A549 (cell line): ENCODE measurements at places on chromosomes 16 and 17.
A peak's percentile ranks its signal among the peaks of the same experiment; 100 is the strongest.

DNA sequence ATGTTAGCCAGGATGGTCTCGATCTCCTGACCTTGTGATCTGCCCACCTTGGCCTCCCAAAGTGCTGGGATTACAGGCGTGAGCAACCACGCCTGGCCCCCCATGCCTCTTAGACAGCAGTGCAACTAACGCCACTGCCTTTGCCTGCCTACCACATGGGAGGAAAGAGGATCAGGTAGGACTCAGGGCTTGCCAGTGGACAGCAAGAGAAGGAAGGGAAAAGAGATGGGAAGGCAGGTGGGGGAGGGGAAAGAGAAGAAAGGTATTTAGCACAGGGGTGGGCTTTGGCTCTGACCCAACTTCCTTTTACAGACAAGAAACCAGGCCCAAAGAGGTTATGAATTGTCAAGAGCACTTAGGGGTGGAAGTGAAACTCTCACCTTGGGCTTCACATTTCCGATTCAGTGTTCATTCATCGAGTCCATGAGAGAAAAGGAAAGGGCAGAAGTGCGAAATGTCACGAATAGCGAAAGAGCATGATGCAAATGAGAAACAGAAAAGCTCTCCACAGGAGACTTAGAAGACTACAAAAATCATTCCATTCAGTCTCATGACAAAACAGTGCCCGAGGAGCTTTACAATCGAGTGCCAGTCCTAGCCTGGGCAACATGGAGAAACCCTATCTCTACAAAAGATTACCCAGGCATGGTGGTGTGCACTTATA is 36.4 kb downstream of the CDK5R1 start:
- no peak for DNase-seq

GRCh38 chr16:66635406-66635805 is 30.9 kb downstream of the CMTM3 start:
- no peak for DNase-seq

DNA sequence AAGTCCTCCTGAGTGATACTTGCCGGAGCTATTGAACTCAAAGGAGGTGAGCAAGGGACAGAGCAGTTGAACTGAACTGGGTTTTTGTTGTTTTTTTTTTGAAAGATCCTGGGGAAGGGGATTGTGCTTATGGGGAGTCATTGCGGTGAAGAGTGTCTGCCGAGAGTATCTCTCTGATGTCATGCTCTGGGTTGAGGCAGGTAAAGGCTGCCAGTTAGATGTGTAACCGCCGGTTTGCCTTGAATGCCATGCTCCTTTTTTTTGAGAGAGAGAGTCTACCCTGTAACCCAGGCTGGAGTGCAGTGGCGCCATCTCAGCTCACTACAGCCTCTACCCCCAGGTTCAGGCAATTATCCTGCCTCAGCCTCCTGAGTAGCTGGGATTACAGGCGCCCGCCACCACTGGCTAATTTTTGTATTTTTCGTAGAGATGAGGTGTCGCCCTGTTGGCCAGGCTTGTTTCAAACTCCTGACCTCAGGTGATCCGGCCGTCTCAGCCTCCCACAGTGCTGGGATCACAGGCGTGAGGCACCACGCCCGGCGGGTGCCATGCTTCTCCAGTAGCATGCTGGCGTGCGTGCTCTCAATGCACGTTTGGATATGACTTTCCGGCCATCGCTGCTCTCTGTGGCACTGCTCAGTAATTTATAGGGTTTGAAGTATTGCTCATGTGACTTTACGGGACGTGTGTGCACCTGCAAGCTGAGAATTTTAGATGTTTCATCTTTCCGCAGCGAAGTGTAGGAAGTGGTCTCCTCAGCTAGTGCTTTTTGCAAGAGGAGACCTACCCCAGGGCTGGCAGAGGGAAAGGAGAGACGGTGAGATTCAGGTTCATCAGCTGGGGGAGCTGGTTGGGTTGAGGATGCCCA is 8.5 kb downstream of the ZC3H18 start:
- DNase-seq, result no peak

- DNase-seq, result no peak
These were observed 32.4 kb downstream of the NDEL1 start for GRCh38 chr17:8468127-8468526.

- DNase-seq, result no peak
These were observed 230.5 kb upstream of the ASIC2 start for GRCh38 chr17:33523577-33523981.

DNA sequence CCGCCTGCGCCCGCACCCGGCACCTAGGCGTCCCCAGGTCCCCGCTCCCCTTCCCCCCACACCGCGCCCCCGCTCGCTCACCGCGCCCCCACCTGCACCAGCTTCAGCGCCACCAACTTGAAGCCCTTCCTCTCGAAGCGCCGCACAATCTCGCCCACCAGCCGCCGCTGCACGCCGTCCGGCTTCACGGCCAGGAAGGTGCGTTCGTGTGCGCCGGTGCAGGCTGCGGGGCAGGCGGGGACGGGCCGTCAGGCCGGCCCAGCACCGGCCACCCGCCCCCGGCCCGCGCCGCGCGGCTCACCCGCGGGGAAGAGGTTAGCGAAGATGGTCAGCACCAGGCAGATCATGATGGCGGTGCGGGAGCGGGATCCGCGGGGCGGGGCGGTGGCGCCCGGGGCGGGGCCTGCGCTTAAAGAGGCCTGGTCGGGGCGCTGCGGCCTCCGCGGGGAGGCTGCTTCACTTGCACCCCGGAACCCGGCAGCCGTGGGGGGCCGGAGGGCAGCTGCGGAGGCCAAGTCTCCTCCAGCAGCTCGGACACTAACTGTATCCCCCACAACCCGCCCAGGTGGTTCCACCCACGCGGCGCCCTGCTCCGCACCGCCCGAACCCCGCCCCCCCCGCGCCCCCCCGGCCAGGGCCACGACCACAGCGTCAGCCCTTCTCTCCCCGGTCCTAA is at the start of gene NME3:
NME3 (minus strand) TSS at position 356 of the 676 bp plus-strand sequence; CDS start at position 347, 9 bp downstream.
- DNase-seq, result peak; percentile 76

GRCh38 chr17:31004160-31004559 is 33.3 kb downstream of the RNF135 start:
- DNase-seq, result no peak

DNA sequence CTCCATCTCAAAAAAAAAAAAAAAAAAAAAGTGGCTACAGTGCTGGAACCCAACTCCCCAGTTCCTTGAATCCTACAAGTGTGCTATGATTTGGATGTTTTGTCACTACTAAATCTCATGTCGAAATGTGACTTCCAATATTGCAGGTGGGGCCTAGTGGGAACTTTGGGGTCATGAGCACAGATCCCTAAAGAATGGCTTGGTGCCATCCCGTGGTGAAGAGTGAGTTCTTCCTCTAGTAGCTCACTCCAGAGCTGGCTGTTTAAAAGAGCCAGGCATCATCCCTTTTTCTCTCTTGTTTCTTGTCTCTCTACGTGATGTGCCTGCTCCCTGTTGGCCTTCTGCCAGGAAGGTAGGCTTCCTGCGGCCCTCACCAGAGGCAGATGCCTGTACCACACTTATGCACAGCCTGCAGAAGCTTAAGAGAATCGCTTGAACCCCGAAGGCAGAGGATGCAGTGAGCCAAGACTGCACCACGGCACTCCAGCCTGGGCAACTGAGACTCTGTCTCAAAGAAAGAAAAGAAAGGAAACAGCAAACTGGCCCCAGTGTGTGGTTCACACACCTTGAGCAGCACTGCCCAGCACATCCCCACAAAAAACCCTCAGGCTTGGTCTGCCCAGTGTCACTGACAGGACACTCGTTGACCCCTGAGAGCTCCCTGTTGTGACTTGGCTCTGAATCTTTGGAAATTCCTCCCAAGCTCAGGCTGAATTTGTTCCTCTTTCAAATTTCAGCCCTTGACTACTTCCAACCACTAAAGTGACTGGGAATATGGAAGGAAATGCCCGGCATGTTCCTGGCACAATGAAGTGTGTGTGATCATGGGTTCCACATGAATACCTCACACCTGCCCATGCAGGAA is 3.1 kb downstream of the MT1E start:
- no peak for DNase-seq

DNA sequence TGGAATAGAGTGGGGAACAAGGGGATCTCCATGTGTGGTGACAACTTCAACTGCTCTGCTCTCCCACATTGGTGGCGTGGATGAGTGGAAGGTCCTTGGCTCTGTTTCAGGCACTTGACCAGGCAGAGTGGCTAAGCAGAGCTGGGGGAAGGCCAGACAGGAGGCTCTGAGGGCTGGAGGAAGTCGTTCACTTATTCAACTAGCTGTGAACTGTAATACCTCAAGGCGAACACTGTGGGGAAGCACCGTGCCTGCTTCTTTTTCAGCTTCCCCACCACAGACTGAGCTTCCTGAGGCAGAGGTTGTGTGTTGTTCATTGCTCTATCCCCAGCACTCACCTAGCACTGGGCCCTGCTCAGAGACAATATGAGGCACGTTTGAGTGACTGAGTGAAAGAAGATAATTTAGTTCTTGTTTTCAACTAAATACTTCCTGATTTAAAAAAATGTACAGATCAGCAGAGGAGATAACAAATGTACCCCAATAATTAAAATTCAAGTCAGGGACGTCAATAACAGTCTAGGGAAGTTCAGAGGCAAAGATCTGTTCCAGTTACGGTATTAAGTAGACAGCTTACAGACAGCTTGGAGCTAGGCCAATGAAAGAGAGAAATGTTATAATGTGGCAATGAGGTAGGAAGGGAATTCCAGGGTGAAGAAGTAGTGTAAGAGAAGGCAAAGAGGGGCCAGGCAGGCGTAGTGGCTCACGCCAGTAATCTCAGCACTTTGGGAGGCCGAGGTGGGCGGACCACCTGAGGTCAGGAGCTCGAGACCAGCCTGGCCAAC is 34.7 kb downstream of the MYO18A start:
- peak; percentile 86 for DNase-seq

DNA sequence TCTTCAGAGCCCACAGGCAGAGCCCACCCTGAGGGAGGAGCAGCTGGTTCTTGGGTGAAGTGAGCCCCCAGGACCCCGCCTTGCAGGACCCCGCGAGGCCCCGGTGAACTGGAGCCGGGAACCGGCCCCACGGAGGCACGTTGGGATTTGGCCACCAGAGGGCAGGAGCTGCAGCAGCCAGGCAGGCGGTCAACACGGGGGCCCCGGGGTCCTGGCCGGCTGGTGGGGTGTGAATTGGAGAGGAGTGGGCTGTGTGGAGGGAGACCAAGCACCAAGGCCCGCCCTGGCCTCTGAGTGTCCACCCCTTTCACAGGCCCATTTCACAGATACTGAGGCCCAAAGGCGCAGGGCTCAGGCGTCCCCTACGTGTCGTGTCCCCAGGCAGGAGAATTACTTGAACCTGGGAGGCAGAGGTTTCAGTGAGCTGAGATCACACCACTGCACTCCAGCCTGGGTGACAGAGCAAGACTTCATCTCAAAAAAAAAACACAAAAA is 2.2 kb downstream of the DPEP1 start:
- DNase-seq, result peak; percentile 47

DNA sequence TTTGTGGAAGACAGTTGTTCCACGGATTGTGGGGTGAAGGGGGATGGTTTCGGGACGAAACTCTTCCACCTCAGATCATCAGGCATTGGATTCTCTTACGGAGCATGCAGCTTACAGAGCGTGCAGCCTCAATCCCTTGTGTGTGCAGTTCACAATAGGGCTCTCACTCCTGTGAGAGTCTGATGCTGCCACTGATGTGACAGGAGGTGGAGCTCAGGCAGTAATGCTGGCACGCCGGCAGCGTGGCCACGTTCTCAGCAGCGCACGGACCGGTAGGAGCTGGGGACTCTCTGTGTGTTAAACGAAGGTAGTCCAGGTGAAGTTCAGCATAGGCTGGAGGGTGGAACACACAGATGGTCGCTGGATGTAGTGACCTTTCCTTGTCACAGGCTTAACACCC is 37.8 kb downstream of the SEC14L1 start:
- DNase-seq, result no peak

DNA sequence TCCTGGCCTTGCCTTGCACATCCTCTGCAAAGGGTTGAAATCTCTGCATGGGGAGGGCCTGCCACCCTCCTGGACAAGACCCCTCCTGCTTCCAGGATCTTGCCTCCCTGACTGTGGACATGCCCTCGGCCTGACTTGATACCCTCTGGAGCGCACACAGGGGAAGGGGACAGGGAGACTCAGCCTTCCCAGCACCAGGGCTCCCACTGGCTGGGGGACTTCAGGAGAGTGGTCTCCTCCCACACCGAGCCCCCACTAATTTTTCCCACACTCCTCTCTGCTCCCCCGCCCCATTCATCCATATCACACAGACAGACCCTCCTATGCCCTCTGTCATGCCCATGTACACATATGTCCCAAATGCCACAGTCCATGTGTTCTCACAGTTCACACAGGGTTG is 14.3 kb downstream of the SGCA start:
- DNase-seq, result no peak

DNA sequence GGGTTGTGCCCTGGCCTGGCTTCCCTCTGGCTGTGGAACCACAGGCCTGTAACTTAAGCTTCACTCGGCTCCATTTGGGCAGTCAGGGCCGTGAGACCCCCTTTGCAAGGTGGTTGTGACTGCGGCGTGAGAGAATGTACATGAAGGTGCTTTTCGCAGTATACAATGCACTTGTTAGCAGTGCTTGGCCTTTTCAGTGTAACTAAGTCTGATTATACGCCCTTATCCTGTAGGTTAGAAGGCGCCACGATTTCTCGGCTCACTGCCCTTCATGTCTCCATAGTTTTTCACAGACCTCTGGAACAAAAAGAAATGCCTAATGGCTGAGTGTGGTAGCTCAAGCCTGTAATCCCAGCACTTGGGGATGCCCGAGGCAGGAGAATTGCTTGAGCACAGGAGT is 13.3 kb downstream of the SAP30BP start:
- no peak for DNase-seq

DNA sequence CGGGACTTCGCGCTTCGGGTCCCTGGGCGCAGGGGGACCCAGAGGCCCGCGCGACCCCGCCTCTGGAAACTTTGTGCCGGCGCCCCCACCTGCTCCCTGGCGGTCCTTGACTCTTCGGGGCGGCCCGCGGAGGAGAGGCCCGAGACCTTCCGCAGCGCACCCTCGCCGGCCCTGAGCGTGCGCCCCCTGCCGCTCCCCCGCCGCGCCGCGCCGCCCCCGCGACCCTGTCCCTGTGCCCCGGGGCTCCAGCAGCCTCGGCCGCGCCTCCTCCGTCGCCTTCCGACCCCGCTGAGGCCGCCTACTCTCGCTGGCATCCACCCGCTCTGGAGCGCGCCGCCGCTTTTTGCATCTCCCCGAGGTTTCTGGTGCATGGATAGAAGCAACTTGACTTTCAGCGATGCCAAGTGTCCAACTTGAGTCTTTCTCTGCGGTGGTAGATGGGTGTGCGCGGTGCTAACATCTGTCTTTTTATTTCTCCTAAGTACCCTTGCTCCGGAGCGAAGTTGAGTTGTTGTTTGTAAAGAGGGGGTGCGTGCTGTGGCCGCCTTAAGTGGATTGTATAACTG is 414 bp downstream of the DUSP14 start:
- DNase-seq, result peak; percentile 59

- no peak for DNase-seq
These were observed 51.9 kb downstream of the MEOX1 start for GRCh38 chr17:43609613-43610385.
